ENCODE measurements at places on chromosomes 2 and 18.

DNA sequence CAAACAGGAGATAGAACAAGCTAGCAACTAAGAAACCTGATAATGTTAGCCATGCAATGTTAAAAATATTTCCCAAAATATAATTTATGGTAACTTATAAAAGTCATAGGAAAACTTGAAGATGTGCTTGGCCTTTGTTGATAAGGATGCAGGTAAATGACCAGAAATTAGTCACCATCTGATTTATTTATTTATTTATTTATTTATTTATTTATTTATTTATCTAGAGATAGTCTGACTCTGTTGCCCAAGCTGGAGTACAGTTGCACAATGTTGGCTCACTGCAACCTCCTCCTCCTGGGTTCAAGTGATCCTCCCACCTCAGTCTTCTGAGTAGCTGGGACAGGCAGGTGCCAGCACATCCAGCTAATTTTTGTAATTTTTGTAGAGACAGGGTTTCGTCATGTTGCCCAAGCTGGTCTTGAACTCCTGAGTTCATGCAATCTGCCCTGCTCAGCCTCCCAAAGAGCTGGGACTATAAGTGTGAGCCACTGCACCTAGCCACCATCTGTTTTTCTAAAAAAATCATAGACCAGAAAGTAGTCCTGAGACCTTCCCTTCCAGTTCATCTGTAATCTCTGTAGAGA lies 109.5 kb downstream of the DHRS9 start:
- no peak for DNase-seq

GRCh38 chr2:191631754-191632153 lies 46.2 kb upstream of the NABP1 start:
- no peak for DNase-seq

- DNase-seq = no peak
Measured at GRCh38 chr2:136362676-136363390, 244.9 kb upstream of the CXCR4 start.

DNA sequence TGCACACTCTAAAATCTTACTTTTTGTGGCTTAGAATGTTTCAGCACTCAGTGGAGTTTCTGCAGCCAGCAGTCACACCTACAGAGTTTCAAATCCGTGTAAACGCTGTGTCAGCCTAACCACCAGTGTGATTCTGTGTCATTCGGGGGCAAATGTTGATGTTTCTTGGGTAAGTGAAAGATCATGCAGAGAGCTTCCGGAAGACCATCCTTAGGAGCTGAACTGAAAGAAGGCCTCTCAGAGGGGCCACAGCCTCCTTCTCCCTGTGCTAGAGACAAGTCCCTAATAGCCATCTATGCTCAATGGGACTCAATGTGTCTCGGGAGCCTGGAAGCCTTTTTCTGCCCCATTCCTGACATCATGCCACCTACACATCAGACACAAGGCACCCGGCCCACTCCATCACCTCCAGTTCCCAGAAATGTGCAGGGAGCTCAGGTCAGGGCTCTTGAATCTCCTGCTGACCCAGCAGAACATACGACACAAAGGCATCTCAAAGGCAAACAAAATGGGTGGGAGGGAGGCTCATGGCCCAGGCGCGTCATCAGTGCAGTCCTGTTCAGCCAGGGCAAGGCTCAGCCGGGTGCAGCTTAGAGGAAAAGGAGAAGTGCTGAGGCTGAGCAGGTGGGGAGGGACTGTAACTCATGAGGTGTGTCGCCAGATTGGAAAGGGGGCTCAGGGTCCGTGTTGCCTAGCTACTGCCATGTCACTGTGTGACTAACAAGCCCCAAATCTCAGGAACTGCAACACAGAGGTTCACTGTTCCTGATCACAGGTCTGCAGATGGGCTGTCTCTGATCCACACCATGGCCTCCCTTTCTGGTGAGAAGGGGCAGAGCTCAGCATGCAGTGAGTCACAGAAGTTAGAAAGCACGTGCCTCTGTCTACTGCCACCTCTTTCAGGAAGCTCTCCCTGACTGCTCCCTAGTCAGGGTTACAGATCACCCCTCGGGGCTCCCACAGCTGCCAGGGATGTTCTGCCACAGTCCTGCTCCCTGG lies 82.0 kb downstream of the SMAD7 start:
- DNase-seq = peak; percentile 36

- no peak for DNase-seq
Measured at GRCh38 chr2:23505218-23505983, 120.4 kb downstream of the KLHL29 start.

GRCh38 chr2:216603010-216603883 lies 30.0 kb upstream of the IGFBP2 start:
- no peak for DNase-seq

DNA sequence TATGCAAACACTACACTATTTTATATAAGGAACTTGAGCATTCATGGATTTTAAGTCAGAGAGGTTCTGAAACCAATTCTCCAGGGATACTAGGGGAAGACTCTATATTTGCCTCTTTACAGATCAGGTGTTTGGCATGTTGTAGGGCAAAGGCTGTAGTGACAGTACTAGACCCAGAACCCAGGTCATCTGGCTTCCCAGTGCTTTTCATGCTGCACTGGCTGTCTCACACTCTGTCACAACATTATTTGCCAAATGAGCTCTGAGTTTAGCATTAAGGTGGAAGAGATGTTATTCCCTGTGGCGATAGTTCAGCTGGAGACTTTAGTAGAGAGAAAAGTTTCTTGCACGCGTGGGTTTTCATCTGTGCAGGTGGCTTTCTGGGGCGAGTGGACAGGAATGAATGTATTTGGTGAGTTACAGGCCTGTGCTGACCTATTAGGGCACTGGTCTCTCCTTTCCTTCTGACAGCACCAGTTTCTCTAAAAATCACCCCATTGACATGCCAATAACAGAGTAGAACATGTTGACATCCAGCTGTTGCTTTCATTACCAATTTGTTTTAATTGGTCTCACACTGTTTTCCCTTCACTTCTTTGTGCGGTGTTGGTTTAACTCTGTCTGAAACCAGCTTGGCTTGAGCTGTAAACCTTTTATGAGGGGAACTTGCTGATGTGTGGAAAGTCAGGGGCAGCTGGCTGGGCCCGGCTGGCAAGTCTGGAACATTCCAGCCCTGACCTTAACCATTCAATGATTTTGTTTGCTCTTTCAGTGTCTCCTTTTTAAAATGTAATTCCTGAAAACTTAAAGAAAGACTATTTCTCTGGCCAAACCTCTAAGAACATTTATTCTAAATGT lies 643.0 kb upstream of the FAM98A start:
- DNase-seq = peak; percentile 73

DNA sequence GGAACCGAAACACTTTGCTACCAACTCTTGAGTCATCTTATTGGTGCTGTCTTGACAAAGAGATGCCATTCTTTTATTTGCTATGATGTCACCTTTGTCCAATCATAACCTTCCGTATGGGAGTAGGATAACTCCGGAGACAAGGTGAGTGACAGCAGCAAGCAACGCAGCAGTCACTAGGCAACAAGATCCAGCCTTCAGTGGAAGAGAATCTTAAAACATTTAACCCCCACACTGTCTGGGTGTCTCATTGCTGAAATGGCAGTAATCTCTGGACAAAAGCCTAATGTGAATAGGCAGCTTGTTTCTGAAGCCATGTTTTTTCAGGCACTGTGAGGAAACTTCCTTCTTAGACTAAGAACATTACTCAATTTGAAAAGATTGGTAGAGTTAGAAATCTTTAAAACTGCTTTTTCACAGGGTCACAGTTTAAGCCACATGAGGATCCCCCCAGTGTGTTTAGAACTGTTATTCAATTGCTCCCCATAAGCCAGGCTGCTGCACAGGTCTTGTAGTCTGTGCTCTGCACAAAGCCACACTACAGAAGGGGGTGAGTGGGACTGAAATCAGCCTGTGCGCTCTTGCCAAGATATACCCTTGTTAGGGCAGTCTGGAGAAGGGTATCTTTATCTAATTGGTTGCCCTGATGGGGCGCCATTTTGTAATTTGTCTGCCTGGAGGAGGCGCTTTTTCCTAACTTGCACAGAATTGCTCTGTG lies 131.5 kb upstream of the STON1 start:
- DNase-seq = peak; percentile 89

- peak; percentile 12 for DNase-seq
Measured at GRCh38 chr2:135744760-135745314, 3.2 kb downstream of the UBXN4 start.

DNA sequence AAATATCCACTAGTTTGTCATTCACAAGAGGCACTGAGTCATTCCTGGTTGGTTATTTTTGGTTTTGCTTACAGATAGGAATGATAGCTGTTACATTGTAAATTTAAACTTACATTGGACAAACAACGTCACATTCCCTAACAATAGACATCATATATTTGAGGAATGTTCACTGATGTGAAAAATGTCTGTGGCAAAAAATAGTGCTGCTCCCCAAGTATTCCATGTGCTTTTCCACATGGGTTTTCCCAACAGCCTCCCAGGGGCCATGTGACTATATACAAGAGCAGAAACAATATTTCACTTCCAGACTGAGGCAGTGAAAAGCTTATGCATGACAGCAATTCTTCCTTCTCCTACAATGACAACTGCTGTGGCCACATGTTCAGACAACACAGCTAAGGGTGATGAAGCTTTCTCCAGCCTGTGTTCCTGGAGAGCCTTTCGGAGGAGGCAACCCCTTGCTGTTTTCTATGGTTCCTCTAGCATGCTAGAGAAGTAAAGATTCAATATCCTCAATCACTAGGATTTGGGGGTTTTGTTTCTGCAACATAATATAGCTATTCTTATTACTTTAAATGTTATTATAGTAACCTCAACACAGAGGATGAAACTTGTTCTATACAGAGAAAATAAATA lies 202.7 kb downstream of the PTH2R start:
- no peak for DNase-seq

GRCh38 chr2:23073671-23074070 lies 311.3 kb upstream of the KLHL29 start:
- no peak for DNase-seq

- no peak for DNase-seq
Measured at GRCh38 chr2:68235090-68235489, 17.2 kb downstream of the PPP3R1 start.

DNA sequence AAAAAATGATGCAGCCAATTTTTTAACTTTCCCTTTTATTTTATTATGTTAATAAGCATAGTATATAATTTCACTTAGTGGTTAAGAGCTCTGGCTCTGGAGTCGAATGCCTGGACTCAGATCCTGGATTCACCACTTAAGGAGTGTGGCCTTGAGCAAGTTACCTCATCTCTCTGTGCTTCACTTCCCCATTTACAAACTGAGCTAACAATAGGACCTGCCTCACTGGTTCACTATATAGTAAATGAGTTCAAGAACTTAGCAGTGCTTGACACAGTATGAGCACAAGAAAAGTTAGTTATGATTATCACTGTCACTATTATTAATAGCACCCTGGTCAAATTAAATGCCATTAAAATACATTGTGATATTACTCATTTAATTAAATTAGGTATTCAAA lies 30.6 kb downstream of the SCN3A start:
- no peak for DNase-seq

GRCh38 chr2:213288913-213289700 lies 4.8 kb downstream of the SPAG16 start:
- no peak for DNase-seq

DNA sequence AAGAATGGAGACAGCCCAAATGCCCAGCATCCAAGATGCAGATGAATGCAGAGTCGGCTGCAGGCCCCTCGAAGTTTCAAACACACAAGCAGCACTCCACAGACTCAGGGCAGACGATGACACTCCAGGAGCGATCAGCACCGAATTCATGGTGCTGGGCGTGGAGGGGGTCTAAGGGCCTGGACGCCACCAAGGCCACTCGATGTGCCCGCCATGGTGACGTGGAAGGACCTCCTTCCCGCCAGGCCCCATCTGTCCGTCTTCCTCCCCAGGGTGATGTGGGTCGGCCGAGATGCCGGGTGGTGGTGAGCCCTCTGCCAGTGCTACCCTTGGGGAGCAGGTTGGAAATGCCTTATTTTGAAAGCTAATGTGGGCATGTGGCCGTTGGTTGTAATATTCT lies 9.4 kb downstream of the KIF1A start:
- no peak for DNase-seq

- DNase-seq = no peak
Measured at GRCh38 chr2:234142530-234142929, 92.0 kb downstream of the SPP2 start.

DNA sequence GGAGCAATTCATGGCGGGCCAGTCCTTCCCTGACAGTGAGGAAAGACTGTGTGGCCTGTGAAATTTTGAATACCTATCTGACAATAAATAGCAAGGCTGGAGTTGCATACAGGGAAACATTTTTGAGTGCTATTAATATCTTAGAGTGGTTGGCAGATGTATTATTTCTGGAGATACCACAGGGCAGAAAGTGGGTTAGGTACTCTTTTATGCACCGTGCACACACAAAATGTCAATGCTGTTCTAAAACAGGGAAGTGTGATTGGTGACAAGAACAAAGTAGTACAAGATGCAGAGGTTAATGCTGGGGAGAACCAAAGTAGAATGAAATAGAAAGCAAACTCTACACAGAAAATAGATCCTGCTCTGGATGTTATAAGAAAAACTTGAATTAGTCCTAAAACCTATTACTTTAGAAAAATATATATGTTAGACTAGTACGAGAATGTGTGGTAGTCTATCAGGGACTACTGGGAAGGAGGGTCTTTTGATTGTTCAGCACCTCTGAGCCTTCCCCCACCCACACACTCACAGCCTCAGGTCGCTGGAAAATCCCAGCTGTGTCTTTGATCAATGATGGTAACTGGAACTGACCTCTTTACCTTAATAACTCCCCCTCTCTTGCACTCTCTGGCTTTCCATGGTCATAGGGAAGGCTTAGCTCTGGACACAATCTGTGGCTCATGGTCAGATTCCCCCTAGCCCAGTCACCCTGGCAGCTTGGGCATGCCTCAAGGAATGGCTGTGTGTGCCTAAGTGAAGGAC lies 58.2 kb downstream of the SERPINB8 start:
- no peak for DNase-seq

DNA sequence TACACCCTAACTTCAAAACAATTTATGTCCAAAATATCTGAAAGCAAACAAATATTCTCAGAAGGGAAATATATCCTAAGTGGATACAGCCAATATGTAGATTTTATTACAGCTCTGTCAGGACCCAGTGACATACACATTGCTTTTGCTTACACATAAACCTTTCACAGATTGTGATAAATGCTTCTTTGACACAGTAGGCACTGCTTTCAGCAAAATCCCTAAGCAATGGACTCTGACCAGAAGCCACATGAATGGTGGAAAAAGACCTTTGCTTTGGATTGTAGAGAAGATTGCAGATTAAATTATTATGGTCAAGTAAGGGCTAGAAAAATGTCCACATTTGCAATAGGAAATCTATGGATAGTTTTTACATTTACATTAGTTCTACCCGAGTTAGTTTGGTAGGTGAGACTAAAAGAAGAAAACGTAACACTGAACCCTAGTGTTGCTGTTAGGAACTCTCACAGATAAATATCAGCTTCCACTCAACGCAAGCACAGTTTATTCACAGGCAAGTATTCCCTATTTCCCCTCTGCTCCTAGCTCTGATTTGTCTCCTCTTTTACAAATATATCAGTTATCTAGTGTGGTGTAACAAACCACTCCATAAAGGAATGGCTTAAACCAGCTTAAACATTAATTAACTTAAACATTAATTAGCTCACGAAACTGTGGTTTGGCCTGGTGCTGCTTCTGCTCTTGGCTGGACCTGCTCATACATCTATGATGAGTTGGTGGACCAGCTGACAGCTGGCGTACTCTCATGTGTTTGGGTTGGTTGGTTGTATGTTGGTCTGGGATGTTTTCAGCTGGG lies 23.6 kb upstream of the SERPINE2 start:
- DNase-seq = no peak

Data from eye (tissue), 1 donor.